HuH-7.5 (cell line): ENCODE measurements at places on chromosomes 5 and 9.

GRCh38 chr5:149724884-149725283, 5.2 kb upstream of the PPARGC1B start:
- no peak for DNase-seq

- no peak for DNase-seq
Observed at GRCh38 chr5:97666783-97667182, 483.7 kb upstream of the RIOK2 start.

GRCh38 chr5:83498585-83498984, 27.0 kb downstream of the VCAN start:
- DNase-seq: no peak

DNA sequence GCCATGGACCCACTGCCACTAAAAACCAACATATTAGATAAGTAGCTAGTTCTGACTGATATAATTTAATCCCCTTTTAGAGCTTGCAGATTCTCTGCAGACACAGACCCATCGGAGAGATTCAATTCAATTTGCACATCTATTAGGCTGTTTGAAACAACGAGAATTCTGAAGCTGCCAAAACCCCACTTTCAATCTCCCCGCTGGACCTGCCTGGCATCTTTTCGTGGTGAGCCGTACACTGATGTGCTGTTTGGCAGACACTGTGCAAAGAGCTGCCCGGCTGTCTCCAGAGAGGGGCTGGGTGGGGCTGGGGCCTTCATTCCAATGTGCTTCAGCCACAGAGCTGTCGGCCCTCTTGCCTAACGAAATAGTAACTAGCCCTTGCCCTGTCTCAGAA, 42.1 kb upstream of the FAM240B start:
- no peak for DNase-seq

GRCh38 chr5:45694255-45694814, 1.8 kb downstream of the HCN1 start:
- no peak for DNase-seq

- DNase-seq: no peak
Observed at GRCh38 chr9:120875643-120875953, 1.4 kb downstream of the PHF19 start.

DNA sequence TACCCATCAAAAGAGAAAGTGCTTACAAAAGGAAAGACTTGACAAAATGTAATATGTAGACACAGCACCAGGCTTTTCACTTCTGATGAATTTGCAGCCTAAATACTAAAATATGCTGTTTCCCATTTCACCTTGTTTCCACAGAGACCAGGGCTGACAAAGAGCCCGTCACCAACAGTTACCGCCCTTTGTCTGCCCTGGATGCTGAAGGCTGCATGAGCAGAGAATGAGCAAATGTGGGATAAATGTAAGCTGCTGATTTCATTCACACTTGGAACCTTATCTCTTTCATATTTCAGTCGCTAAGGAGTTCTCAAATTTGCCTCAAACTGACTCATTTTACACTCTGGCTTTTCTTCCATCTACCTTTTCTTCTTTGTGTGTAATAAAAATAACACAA, 213.9 kb downstream of the TMEM167A start:
- DNase-seq: no peak

DNA sequence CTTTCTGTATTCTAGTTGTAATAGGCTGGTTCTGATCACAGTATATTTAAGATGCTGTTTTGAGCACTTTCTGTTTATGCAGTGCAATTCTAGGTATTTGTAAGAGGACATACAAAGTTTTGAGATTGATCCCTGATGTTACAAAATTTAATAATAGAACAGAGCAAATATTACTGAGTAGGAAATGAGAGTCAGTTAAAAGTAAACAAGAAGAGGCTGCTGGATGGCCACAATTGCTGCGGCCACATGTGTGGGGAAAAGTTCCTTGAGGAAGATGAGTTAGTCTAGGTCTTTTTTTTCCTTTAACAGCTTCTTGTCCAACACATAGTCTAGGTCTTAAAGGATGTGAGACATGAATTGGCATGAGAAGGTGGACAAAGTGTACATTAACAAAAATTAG, 11.3 kb downstream of the EHMT1 start:
- DNase-seq: no peak

- no peak for DNase-seq
Observed at GRCh38 chr5:115571441-115571878, 26.9 kb upstream of the FEM1C start.

DNA sequence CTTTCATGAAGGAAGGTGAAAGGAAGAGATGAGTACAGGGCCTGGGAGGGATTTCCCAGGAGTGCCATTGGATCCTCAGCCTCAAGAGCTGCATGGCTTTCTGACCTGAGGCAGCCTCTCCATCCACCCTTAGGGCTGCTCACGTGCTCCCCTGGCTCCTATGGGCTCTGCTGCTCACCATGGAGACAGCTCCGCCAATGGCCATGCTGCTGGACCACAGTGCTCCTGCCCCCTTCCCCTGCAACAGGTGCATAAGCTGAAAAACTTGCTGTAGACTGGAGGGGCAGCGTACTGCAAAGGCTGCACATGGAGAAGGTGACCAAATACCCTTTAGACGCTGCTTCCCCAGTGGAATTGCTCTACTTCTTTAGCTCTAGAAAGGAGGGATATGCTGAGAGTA, 112.7 kb upstream of the PANK3 start:
- no peak for DNase-seq

- DNase-seq: no peak
Observed at GRCh38 chr5:179322071-179323025, 22.9 kb downstream of the ADAMTS2 start.

GRCh38 chr9:3810231-3810630, 284.4 kb upstream of the RFX3 start:
- DNase-seq: no peak

DNA sequence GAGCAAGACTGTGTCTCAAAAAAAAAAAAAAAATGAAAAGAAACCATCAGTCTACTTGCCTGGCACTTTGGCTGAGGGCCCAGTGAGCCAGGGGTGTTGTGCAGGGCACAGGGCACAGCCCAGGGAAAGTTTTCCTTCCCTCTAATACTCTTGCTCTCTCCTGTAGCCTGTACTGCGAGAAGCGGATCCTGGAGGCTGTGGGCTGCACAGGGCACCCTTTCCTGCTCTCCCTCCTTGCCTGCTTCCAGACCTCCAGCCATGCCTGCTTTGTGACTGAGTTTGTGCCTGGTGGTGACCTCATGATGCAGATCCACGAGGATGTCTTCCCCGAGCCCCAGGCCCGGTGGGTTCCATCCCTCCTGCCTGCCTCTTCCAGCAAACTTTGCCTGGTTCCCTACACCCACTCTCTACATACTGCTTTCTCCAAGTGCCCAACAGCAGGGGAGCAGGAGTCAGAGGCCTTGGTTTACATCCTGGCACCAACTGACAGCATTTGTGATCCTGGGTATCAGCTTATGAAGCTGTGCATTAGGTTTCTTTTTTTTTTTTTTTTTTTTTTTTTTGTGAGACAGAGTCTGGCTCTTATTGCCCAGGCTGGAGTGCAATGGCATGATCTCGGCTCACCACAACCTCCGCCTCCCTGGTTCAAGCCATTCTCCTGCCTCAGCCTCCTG, 7.2 kb downstream of the ZDHHC12 start:
- DNase-seq: no peak

DNA sequence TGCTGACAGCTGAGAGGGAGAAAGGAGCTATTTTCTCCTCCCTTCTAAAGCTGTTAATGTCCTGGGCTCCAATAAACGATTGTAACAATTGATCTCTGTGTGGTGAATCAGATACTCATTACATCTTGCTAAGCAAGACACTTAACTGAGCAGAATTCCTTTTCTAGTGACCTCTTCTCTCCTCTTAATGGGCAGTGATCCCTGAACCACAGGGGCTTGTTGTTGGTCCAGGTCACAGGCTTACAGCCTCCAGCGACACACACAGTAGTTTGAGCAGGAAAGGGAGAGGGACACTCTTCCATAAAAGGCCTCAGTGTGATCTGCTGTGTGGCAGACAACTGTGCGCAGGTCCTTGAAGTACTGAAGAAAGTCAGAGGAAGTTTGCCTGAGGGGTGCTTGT, 58.5 kb upstream of the MYO10 start:
- DNase-seq: no peak

- DNase-seq: no peak
Observed at GRCh38 chr9:78765861-78766260, 468.9 kb downstream of the PSAT1 start.

DNA sequence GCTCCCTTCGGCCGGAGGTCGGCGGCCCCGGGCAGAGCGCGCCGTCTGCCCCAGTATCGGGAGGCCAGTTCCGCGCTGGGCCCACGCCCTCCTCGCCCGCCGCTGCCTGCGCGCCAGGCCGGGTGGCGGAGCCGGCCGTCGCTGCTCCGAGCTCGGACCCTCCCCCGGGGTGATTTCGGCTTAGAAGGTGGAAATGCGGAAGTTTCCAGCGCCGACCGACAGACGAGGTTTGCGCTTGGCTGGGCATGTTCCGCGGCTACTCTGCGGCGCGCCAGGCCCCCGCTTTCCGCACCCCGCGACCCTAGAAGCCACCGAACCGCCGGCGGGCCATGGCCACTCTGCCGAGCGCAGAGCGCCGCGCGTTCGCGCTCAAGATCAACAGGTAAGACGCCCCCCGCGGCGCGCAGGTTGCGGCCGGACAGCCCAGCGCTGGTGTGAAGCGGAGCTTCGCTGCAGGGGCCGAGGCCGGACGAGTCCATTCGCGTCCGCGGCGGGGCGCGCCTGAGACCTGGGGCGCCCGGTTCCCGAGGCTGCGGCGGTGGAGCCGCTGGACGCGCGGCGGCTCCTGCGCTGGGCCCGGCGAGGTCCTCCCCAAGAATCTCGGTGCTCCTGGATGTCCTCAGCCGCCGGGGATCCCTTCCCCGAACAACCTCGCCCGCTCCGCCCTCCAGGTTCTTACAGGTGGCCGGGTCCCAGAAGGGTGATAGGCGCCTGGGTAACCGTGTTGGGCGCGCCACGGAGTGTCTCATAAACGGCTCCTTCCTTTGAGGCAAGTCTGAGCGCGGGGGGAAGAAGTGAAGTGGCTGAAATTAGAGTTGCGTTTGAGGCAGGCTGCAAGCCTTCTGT, at the start of gene DOCK8:
TSS of gene DOCK8 (plus strand) at position 218 of the 846 bp plus-strand sequence. CDS start at position 330, 112 bp downstream.
- DNase-seq: peak; percentile 54

DNA sequence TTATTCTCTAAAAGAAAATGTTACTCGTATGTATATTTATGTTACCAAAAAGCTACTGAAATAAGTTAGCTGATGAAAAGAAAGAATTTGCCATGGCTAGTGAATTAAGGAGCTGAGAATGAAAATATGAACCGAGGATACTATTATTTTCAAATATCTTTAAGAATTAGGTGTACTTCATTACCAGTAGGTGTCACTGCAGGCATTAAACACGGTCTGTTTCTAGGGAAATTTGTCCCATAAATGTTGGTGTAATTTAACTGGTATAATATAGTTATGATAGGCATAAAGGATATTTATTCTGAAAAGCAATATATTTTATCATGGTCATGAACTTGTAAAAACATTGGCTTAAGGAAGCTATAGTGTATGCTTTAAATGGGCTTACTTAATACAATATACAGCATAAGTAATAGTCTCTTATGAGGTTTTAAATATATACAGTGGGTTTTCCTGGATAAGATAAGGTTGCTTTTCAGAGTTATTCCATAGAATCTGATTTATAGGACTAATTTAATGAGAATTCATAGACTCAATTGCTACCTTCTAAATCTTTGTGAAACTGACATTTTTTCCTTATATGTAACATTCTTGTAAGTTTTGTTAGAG, 72.4 kb upstream of the MPDZ start:
- no peak for DNase-seq

DNA sequence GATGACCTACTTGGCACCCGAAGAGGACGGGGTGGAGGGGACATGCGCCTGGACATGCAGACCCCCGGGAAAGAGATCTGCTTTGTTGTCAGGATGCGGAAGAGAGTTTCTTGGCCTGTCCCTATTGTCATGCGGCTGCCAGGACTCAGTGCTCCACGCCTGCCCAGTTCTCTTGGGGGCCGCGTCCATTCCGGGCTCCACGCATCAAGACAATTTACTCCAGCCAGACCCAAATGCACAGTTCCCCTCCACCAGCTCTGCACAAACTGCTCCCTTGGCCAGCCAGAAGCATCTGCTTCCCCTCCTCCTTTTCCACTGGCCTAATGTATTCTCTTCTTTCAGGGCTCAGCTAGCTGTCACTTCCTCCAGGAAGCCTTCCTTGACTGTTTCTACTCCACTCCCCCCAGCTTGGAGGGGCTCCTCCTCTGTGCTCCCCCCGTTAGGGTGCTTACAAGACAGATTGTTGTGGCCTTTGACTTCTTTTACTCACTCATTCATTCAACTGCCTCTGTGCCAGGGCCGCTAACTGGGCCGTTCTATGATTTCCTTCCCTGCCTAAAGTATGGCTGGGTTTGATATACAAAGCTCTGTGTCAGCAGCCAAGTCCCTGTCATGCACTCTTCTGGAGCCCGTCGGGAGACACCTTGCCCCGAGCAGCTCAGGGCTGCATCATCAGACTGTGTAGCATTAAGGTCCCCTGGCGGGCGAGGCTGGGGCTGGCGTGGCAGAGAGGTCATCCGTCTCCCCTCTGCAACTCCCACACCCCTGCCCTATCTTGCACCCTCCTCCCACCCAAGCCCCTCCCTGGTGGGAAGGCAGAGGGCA, 6.6 kb downstream of the FIBCD1 start:
- no peak for DNase-seq

GRCh38 chr9:96450613-96451528, 902 bp downstream of the HABP4 start:
- peak; percentile 54 for DNase-seq

- DNase-seq: peak; percentile 87
Observed at GRCh38 chr9:137176302-137177182, 4.7 kb upstream of the TMEM210 start.

- DNase-seq: no peak
Observed at GRCh38 chr9:127422133-127422782, 1.9 kb upstream of the ZNF79 start.

GRCh38 chr5:1299961-1300360, 5.1 kb upstream of the TERT start:
- DNase-seq: no peak

- DNase-seq: no peak
Observed at GRCh38 chr5:149681922-149682321, 48.2 kb upstream of the PPARGC1B start.

GRCh38 chr5:41641621-41642020, 131.2 kb upstream of the PLCXD3 start:
- no peak for DNase-seq

DNA sequence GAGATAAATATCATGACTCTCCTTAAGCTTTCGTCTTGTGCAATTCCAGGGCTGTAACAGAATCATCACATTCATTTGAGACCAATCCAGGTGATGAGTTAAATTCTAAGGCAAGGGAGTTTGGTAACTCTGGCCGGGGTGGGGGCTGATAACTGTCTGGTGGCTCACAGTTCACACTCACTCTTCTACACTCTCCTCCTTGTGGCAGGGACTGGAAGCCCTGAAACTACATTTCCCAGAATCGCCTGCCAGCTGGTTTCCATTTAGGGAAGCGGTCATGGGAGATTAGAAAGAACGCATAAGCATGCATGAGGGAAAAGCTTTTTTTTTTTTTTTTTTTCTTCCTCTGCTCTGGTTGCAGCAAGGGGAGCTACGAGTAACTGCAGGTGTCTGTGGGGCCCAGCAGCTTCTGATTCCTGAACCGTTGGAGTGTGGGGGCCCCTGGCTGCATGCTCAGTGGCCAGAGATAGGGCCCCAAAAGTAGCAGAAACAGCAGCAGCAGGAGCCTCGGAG, 154.8 kb upstream of the TBC1D2 start:
- no peak for DNase-seq

- DNase-seq: no peak
Observed at GRCh38 chr9:8857068-8857925, 1057.7 kb upstream of the DMAC1 start.
